ENCODE measurements at places on chromosomes 12 and 14. TPM values are rescaled to one million over a fixed set of nuclear protein-coding genes. Genes with fewer than 3 reads are reported as not detected.
A peak's percentile ranks its signal among the peaks of the same experiment; 100 is the strongest.

Gene CLEC4E
- 0.74 TPM for polyA plus RNA-seq

Gene LTB4R
- 2.9 TPM for polyA plus RNA-seq

Gene ALG10
- 2.3 TPM for polyA plus RNA-seq

Gene SYT1
- polyA plus RNA-seq: not detected

GRCh38 chr12:93676408-93677194 lies 574 bp upstream of the CRADD start:
- no peak for DNase-seq
- no peaks in the 10 kb centered on the region for H3K36me3 ChIP-seq
- no peaks in the 10 kb centered on the region for H3K27me3 ChIP-seq
- no peak overlapping the region for H3K4me3 ChIP-seq
- peak overlapping the region; percentile 70 for H3K27ac ChIP-seq
- H3K4me1 ChIP-seq: no peaks in the 10 kb centered on the region

DNA sequence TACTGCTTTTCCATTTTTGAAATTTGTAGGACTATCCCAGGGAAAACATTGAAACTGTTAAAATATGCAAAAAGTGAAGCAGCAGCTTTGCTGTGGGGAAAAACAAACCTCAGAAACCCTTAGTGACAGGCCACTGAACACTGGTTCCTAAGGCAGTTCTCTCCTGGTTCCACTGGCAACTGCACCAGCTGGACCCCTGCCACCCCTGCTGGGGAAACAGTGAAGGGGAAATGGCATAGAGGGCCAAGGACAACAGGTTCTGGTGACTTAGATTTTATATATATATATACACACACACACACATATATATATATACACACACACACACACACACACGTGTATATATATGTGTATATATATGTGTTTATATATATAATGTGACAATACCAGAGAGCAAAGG lies 16.2 kb upstream of the KRT7 start:
- H3K4me3 ChIP-seq: no peak overlapping the region
- DNase-seq: peak; percentile 79
- no peaks in the 10 kb centered on the region for H3K36me3 ChIP-seq
- H3K4me1 ChIP-seq: peaks cover 7% of the 10 kb centered on the region

GRCh38 chr12:107448198-107448597 lies 237.4 kb upstream of the PWP1 start:
- no peak for DNase-seq
- no peaks in the 10 kb centered on the region for H3K4me1 ChIP-seq
- no peaks in the 10 kb centered on the region for H3K27me3 ChIP-seq
- no peak overlapping the region for H3K27ac ChIP-seq

GRCh38 chr14:98198385-98198784 lies 1073.6 kb downstream of the BCL11B start:
- no peaks in the 10 kb centered on the region for H3K4me1 ChIP-seq
- no peak overlapping the region for H3K4me3 ChIP-seq
- no peaks in the 10 kb centered on the region for H3K36me3 ChIP-seq
- no peak overlapping the region for H3K27ac ChIP-seq
- H3K27me3 ChIP-seq: no peaks in the 10 kb centered on the region

Gene APPL2
- polyA plus RNA-seq: 15.0 TPM

Gene LRRC43
- not detected for polyA plus RNA-seq

DNA sequence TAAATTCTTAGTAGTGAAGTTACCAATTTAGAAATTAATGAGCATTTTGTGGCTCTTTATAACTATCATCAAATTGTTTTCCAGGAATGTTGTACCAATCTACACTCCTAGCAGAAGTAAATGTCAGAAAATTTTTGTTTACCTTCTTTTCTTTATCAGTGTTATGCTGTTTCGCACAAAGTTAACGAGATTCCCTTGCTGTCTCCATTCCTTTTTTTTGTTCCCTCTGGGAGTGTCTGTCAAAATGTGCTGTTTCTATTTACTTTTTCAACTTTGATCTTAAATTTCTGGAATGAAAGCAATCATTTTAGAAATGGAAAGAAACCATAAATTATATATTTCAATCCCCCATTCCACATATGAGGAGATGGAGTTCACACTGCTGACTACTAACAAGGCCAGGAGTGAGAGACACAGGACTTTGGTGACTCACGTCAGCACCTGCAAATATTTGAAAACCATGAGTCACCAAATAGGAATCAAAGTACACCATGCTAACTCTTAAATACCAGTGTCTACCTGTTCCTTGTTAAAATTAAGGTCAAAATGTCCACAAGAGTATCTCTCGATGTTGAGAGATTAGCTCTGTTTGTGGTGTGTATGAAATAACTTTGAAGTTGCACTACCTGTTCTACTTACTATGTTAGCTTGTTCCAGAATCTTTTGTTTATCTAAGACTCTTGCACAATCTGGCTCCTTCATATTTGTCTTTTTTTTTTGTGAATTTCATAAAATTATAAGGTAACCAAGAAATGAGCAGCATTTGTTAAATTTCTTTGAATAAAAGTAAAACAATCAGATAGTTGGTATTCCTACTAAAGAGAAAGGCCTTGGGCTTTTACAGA lies 106.0 kb downstream of the RMST start:
- no peak overlapping the region for H3K27ac ChIP-seq
- H3K4me1 ChIP-seq: no peaks in the 10 kb centered on the region
- H3K36me3 ChIP-seq: no peaks in the 10 kb centered on the region
- DNase-seq: no peak
- no peak overlapping the region for H3K4me3 ChIP-seq
- H3K27me3 ChIP-seq: no peaks in the 10 kb centered on the region

DNA sequence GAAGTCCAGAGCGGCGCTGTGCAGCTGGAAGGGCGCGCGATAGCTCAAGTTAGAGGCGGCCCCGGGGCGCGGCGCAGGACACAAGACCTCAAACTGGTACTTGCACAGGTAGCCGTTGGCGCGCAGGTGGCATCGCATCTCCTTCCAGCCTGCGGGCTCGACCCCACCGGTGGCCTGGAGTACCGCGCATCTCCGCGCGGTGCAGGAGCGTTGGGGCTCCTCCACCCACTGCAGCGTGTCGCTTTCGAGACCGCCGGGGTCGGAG lies 553 bp downstream of the CLEC14A start:
- H3K27ac ChIP-seq: no peak overlapping the region
- peak overlapping the region; percentile 14 for H3K4me3 ChIP-seq
- no peaks in the 10 kb centered on the region for H3K4me1 ChIP-seq

DNA sequence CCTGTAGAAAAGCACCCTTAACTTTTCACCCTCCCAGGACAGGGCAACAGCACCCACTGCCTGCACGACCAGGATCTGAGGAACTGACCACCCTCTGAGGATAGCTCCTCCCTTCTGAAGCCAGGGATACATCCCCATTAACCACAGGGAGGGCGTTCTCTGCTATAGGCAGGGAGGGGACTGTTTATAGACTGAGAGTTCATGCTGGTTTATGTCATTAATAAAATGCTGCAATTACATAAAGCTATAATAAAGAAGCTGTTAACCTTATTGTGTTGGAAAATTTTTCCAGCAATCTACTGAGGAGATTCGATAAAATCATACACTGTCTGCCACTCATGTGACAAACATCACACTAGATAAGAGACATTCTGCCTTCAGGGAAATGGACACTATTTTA lies 232.4 kb upstream of the SFSWAP start:
- H3K4me1 ChIP-seq: no peaks in the 10 kb centered on the region
- no peaks in the 10 kb centered on the region for H3K36me3 ChIP-seq
- no peaks in the 10 kb centered on the region for H3K27me3 ChIP-seq
- no peak overlapping the region for H3K27ac ChIP-seq

DNA sequence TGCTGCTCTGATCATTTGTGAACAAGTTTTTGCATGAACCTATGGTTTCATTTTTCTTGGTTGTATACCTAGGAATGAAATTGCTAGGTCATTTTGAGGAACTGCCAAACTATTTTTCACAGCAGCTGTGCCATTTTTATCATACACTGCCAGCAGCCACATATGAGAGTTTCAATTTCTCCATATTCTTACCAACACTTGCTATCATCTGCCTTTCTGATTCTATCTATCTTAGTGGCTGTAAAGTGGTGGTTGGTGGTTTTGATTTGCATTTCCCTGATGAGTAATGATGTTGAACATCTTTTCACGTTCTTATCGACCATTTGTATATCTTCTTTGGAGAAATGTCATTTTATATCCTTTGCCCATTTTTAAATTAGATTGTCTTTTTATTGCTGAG lies 146.1 kb downstream of the C12orf75 start:
- H3K27ac ChIP-seq: no peak overlapping the region
- H3K4me1 ChIP-seq: no peaks in the 10 kb centered on the region
- no peak overlapping the region for H3K4me3 ChIP-seq
- H3K27me3 ChIP-seq: no peaks in the 10 kb centered on the region

DNA sequence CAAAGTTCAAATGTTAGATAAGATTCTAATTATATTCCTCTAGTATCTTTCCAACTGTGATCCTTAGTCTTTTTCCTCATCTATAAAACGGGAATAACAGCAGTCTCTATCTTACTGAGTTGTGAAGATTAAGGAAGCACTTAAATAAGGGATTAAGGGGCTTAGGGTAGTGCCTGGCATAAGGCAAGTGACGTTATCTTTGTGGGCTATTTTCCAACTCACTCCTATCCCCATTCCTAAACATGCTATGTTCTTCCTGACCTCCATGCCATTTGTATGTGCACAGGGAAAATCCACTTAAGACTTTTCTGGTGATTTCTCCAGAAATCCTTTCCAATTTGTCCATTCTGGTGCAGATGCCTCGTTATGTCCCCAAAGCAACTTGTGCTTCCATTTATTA lies 33.3 kb downstream of the SUPT16H start:
- DNase-seq: no peak
- no peaks in the 10 kb centered on the region for H3K27me3 ChIP-seq
- H3K4me1 ChIP-seq: no peaks in the 10 kb centered on the region
- H3K36me3 ChIP-seq: peaks cover 2% of the 10 kb centered on the region
- H3K4me3 ChIP-seq: no peak overlapping the region
- no peak overlapping the region for H3K27ac ChIP-seq

Gene NRIP2
- 7.9 TPM for polyA plus RNA-seq

GRCh38 chr12:123494124-123494851 lies 36.3 kb downstream of the SNRNP35 start:
- H3K27me3 ChIP-seq: no peaks in the 10 kb centered on the region
- H3K4me3 ChIP-seq: no peak overlapping the region
- H3K27ac ChIP-seq: no peak overlapping the region
- DNase-seq: no peak
- no peaks in the 10 kb centered on the region for H3K4me1 ChIP-seq
- H3K36me3 ChIP-seq: peaks cover 8% of the 10 kb centered on the region

GRCh38 chr12:102407776-102408486 lies 72.4 kb downstream of the IGF1 start:
- DNase-seq: no peak
- H3K27me3 ChIP-seq: no peaks in the 10 kb centered on the region
- no peak overlapping the region for H3K27ac ChIP-seq
- H3K4me1 ChIP-seq: no peaks in the 10 kb centered on the region
- H3K4me3 ChIP-seq: no peak overlapping the region

DNA sequence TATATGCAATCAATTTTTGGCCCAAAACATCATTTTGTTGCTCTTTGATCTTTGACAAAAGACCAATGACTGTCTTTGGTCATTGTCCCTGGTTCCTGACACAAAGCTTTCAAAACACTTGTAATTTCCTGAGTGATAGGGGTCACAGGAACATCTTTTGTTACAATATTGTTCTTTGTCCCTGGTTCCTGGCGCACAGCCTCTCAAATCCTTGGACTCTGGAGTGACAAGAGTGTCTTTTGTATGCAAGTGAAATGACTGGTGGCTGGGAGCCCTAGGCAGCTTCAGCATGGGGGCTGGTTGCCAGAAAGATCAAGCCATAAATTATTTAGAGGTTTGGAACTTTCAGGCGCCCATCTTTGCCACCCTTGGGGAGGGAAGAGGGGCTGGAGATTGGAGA lies 53.9 kb downstream of the DNAH10 start:
- DNase-seq: no peak
- H3K4me1 ChIP-seq: no peaks in the 10 kb centered on the region
- H3K27ac ChIP-seq: no peak overlapping the region
- no peaks in the 10 kb centered on the region for H3K36me3 ChIP-seq

DNA sequence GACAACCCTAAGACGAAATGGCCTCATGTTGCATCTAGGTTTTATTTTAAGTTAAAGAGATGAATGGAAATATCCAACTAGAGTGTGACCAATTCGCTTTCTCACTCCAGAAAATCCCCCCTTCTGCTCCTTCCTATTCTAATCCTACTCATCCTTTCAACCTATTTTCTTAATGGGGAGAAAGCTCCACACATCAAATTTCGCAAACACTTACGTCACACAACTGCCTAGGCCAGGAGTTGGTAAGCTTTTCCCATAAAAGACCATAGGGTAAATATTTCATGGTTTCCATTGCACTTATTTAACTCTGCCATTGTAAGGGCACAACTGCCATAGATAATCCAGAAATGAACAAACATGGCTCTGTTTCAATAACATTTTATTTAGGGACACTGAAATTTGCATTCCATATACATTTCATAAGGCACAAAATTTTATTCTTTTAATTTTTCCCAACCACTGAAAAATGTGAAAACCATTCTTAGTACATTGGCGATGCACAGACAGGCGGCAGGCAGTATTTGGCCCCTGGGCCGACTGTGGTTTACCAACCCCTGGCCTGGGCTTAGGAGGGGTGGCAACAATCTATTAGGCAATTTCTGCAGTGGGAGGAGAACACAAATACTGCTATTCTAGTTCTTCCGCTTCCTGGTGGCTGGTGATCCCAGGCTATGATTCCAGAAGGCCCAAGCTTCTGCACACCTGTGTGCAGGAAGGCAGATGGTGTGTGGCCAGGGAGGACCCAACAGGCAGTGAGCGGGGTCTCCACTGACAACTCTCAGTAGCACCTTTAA lies 67.2 kb upstream of the FOXN3 start:
- DNase-seq: peak; percentile 53
- no peaks in the 10 kb centered on the region for H3K27me3 ChIP-seq
- H3K27ac ChIP-seq: no peak overlapping the region
- no peak overlapping the region for H3K4me3 ChIP-seq
- no peaks in the 10 kb centered on the region for H3K4me1 ChIP-seq

GRCh38 chr12:53070877-53071492 lies 8.2 kb downstream of the SPRYD3 start:
- H3K27me3 ChIP-seq: no peaks in the 10 kb centered on the region
- H3K4me1 ChIP-seq: no peaks in the 10 kb centered on the region
- H3K4me3 ChIP-seq: no peak overlapping the region
- H3K27ac ChIP-seq: peak overlapping the region; percentile 2
- no peaks in the 10 kb centered on the region for H3K36me3 ChIP-seq
- DNase-seq: no peak

GRCh38 chr12:93614917-93615596 lies 42.6 kb downstream of the SOCS2 start:
- H3K4me1 ChIP-seq: no peaks in the 10 kb centered on the region
- H3K27ac ChIP-seq: no peak overlapping the region
- no peaks in the 10 kb centered on the region for H3K27me3 ChIP-seq
- DNase-seq: no peak
